ENCODE measurements at places on chromosomes 12 and 14.

DNA sequence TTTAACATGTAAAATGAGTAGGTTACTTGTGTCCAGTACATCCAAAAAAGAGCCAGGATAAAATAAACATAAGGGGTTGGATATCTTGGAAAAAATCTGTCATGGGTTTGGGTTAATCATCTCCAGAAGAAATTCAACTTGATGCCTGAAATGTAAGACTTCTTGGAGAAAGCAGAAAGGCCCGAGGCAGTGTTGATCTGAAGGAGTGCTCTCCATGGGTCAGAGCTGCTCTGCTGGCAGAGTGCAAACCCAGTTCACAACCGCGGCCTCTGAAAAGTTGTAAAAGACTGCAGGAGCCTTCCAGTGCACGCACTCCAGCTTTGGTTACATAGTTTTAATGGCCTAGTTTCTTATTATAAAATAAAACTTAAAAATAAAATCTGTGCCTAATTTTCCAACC, 97.3 kb upstream of the ALX1 start:
- no peak for DNase-seq

- no peak for DNase-seq
These were observed 1.5 kb downstream of the DHRS7 start for GRCh38 chr14:60163693-60164092.

DNA sequence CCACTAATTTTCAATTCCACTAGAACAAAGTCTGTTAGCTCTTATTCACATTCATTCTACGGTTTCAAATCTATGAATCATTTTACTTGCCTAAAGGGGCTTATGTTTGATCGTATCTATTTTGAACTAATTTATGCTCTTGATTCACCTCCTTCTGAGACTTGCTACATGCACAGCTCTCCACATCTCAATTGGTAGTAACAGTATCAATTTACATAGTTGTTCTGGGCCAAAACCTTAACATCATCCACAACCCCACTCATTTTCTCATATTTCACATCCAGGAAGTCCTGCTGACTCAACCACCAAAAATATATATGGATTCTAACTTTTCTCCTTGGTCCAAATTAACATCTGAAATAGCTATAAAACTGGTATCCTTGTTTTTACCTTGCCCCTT, 208.6 kb downstream of the RASSF9 start:
- no peak for DNase-seq

GRCh38 chr12:120855823-120856588, 48.2 kb downstream of the SPPL3 start:
- DNase-seq, result no peak

GRCh38 chr12:32606443-32606842, 72.7 kb upstream of the DNM1L start:
- no peak for DNase-seq

DNA sequence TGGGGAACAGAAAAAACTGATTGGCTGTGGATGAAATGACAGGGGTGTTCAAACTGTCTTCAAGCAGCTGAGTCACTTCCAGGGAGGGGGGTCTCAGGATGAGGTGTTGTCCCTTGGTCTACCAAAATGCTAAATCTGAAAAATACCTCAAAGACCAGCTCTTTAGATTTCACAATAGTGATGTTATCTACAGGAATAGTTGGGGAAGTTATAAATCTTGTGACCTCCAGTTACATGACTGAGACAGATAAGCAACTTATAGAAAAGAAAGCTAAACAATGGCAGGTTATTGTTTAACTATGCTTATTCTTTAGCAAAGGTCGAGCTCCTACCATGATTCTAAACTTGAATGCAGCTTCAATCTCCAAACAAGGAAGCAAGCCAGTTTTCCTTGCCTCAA, 125.4 kb downstream of the SYT10 start:
- no peak for DNase-seq

DNA sequence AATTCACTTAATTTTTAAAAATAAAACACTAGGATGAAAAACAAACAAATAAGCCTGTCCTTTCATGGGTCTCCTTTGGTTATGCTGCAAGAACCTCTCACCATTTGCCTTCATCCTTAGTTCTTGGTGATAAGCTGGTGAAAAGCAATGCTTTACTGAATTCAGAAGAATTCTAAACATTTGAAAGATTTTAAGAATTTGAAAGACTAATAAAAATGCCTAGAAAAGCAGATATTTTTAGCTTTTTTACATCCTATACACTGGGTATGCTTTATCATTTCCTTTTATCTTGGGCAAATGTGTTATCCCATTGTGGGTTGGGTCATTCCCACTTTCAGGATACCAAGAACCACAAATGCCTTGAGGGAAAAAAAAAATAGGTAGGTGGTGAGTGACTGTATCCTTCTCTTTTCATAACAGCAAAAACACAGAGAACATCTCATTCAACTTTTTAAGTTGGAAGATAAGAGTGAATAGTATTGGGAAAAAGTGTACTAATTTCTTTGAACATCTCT, 197.1 kb upstream of the ABCD2 start:
- no peak for DNase-seq

DNA sequence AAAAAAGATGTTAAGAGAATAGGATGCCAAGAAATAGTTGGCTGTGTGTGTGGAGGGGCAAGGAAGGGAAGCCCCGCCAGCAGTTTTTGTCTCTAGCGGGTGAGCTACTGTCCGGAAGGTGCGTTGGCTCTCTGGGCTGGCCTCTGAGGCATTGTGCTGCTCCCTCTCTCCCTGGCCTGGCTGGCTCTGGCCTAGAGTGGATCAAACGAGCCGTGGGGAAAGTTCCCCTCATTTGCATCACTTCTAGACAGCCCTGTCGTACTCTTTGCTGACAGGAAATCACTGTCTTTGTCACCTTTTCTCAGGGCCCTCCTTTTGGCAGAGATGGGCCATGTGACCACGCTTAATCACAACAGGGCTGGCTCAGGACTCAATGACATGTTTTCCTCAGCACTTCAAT, 236.1 kb upstream of the NPAS3 start:
- DNase-seq, result no peak

GRCh38 chr12:124713041-124713435, 145.6 kb upstream of the NCOR2 start:
- DNase-seq, result no peak

- no peak for DNase-seq
These were observed 53.7 kb upstream of the DDX11 start for GRCh38 chr12:31019976-31020375.

- no peak for DNase-seq
These were observed 126.9 kb downstream of the SLC25A21 start for GRCh38 chr14:37045340-37046061.

GRCh38 chr12:109121346-109121880, 5.0 kb downstream of the ACACB start:
- DNase-seq, result no peak

- DNase-seq, result no peak
These were observed 31.3 kb downstream of the MIA2 start for GRCh38 chr14:39265033-39265432.

- DNase-seq, result no peak
These were observed 243.5 kb upstream of the DAAM1 start for GRCh38 chr14:58944968-58945356.

GRCh38 chr14:51401756-51402155, 161.7 kb downstream of the TMX1 start:
- no peak for DNase-seq

DNA sequence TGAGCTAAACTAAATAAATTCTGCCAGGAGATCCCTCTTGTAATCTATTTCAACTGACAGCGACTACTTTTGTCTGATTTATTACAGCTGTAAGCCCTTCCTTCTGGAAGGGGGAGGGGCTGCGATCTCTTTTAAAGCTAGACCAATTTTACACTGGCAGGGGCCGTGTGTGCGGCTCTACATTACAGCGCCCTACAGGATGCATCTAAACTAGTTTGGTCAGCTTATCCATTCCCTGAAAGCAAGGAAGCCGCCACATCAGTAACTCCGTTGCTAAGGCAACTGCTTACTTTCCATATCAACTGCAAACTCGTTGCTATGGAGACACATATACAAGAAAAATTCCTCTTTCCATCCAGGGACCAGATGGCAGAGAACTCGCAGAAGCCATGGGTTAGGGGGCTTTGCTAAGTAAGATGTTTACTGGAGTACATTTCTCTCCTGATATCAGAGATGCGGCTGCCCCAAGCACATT, 17.4 kb downstream of the FOXN3 start:
- no peak for DNase-seq

DNA sequence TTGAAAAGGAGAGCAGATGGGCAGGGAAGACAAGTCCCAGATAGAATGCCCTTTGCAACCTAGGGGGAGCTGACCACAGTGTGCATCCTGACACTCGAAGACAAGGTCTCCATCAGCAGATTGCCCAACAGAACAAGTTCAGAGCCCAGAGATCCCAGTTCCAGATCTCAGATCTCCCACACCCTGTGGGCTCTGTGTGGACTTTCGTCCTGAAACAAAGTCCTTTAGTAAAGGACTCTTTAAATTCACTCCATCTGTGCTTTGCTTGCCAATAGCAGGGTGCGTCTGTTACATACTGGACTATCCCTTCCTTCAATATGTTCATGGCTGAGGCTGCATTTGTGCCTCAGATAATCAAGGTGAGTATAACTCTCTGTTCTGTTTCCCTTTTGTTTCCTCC, 8.7 kb upstream of the C1RL start:
- no peak for DNase-seq

DNA sequence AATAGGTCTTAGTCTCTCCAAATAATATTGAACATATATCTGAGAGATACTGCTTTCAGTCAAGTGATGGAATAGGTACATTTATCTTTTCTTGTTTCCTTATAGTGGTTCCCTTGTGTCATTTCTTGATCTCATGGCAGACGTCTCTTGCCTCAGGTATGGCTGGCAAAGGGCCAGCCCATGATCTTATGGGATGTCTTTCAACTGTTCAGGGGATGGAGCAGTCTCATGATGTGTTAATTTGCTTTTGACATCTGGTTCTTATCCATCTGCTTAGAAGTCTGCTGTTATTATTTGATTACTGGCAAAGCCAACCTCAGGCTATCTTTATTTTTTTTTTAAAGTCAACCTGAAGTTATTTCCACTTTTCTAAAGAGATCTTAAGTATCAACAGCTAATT, 262.9 kb downstream of the TMEM117 start:
- DNase-seq, result no peak

- DNase-seq, result no peak
These were observed 148.1 kb upstream of the C14orf180 start for GRCh38 chr14:104431351-104431928.

DNA sequence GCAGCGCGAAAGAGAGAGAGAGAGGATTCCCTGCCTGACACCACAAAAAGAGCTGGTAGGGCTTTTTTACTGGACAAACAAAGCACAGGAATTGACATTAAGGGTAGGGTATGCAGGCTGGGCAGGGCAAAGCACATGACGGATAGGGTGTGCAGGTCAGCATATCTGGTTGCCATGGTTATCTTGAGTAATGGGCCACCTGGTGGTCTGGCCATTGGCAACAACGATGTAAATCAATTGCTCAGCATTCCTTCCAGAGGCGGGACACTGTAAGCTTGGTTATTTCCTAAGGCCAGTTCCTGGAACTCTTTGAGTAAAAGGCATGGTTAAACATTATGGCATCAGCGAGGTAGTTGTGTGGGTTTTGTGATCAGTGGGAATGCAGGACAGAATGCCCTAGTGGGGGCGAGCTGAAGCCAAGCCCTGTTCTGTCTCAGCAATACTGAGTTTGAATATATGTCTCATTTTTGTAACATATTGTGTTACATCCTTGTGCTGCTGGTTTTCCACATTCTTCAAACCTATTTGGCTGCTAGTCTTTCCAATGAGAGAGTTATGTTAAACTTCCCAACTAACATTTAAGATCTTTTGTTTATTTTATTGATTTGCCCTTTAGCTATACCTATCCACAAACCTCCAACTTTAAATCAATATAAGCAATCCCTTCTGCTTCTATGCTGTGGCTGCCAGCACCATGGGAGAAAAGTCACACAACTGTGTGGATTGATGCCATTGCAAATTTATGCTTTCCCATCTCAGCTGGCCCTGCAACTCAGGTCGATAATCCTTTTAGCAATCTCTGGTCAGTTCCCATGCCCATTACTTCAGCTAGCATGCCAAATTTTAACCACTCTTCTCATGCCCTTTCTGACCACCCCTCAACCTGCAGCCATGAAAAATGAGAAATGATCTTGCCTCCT, 396.7 kb upstream of the PDE3A start:
- no peak for DNase-seq

DNA sequence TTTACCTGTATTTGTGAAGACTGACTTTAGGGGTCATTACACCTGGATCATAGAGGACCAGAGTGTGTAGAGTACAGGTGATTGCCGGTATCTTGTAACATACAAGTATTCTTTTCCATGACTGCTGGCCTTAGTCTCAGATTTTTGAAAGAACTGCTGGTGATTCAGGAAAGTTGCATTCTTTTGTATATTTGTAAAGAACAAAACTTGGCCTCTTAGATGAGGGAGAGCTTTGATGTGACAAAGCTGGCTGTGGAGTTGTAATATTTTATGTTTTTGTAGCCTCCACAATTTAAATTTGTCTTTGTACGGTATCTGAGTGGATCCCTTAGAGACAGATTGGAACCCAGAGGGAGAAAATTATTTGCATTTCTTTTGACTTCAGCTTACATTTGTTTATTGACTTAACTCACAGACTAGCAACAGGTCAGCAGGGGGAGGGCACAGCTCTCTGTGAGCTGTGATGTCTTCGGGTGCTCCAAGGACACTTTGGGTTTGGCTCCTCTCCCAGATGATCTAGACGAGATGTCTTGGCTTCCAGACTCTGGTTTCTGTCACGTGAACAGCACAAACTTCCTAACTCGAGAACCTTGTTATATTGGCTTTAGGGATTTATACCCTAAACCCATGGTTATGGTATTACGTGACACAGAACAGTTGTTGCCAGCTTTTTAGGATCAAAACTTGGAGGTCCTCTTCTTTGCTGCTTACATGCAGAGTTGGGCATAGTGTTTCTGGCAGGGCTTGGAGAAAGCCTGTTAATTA, 65.9 kb downstream of the DAAM1 start:
- no peak for DNase-seq

DNA sequence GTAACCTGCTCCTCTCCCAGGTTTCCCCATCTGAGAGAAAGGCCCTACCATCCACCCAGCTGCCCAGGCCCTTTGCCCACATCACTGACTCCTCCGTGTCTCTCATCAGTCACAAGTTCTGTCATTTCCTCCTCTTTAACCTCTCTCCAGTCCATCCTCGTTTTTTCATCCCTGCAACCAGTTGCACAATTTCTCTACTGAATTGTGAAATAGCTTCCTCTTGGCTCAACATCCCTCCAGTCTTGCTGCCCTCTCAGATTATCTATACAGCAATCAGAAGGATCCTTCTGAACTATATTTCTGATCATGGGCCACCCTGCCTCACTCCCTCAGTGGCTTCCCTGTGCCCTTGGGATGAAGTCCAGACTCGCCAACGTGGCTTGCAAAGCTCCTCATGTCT, 6.8 kb downstream of the FAM161B start:
- no peak for DNase-seq

GRCh38 chr12:3740480-3741231, 12.3 kb downstream of the CRACR2A start:
- no peak for DNase-seq

GRCh38 chr14:95537298-95538089, 2.6 kb downstream of the GLRX5 start:
- no peak for DNase-seq

GRCh38 chr12:65962921-65963861, 138.9 kb downstream of the HMGA2 start:
- no peak for DNase-seq

GRCh38 chr14:48616931-48617330, 941.5 kb upstream of the MDGA2 start:
- DNase-seq, result no peak
